RWPE1 (cell line): ENCODE measurements at places on chromosomes 1 and 21.

DNA sequence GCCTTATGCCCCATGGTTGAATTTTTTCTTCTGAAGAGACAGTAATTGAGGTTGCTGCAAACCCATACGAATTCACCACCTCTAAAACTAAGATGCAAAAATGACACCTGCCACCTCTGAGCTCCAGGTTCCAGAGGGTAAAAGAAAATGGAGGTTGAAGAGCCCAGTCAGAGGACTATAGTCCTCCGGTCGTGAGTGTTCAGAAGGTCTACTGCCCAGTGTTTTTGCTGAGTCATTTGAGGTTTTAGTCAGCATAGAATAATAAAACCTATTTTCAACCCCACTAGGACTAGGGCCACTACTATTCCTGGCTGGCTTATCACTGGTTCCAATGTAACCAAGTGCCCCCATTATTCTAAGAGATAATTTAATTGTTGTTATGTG lies 12.9 kb upstream of the SLAMF7 start:
- no peak for DNase-seq

GRCh38 chr1:162363823-162364222 lies 12.8 kb downstream of the SPATA46 start:
- DNase-seq = no peak

- no peak for DNase-seq
These were observed 63.7 kb downstream of the ST6GALNAC3 start for GRCh38 chr1:76138217-76138616.

- no peak for DNase-seq
These were observed 15.9 kb downstream of the CAMTA1 start for GRCh38 chr1:6801199-6801598.

GRCh38 chr1:30730346-30731108 lies 7.1 kb upstream of the MATN1 start:
- no peak for DNase-seq

DNA sequence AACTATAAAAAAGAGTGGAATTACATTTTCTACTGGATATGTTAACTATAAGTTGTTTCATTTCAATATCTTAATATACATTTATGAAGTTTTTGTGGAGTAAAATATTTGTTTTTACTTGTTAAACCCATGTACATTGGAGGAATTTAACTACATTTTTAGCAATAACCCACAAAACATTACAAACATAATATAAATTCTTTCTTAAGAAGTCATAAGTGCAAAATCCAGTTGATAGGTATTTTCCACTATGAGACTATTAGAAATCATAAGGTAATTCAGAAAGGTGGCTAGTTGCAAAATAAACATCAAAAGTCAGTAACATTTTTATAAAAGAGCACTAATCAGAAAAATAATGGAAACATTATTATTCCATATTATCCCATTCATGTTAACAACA lies 73.9 kb upstream of the RRP15 start:
- no peak for DNase-seq

DNA sequence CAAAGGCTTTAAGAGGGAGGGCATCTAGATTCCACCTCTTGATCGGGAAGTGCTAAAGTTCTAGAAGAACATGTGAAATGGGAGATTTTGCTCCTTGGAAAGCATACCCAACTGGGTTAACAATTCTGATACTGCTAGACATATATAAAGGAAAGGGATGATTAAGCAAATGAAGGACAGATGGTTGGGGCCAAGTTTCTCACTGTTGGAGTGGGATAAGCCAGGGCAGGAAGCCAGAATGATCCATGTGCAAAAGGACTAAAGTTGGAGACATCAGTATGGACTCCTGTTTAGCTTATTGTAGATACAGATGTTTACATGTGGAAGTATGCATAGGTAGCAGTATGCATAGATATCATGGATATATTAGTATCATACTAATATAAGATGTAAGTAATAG lies 16.8 kb downstream of the PLA2G5 start:
- no peak for DNase-seq

DNA sequence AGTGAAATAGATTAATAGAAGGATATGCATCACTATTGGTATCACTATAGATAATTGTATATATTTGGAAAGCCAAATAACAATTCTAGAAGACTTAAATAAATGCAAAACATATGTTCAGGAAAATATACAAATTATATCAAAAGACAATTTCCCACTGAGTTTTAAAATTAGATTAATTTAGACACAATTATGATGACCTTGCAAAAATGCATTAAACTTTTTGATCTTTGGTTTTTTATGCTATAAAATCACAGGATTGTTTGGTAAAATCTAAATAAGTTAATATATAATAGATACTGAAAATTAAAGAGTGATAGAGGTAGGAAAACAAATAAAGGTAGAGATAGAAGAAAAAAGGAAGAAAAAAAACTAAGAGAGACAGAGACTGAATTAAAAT lies 2027.7 kb downstream of the MRPL39 start:
- DNase-seq = no peak

DNA sequence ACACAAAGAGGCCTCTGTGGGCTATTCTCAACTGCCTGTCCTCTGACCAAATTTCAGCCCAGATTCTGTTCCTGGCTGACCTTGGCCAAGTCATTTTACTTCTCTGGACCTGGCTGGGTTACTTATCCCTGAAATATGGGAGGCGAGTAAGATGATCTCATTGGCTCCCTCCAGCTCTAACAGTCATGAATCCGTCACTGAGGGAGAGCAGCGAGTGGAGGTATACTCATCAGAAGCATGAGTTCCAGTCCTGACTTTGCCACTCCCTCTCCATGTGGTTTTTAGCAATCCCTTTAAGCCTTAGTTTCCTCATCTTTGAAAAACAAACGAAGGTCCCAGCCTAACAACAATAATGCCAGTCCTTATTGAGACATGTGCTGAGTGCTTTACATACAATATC lies 63.5 kb downstream of the CCDC185 start:
- DNase-seq = no peak

DNA sequence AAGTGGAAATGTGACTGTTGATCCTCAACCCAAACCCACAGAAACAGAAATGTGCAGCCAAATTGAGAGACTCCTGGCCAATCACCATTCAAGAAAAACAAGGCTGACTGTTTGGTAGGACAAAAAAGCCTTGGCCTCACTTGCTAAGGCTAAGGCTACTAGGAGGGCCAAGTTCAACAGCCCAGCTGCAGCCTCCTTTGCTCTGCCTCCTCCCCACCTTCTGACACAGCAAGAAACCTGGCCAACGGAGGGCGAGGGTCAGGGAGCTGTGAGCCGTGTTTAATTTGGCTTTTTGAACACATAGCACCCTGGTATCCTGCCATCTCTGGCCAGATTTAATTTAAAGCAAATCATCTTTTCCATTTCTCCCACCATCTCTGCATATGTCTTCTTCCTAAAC lies 165.8 kb upstream of the RAB4A start:
- no peak for DNase-seq

- DNase-seq = no peak
These were observed 761.0 kb upstream of the CXADR start for GRCh38 chr21:16751695-16752474.

GRCh38 chr1:111731956-111732355 lies 7.2 kb downstream of the INKA2 start:
- no peak for DNase-seq

- DNase-seq = peak; percentile 36
These were observed 662.5 kb downstream of the PLA2G4A start for GRCh38 chr1:187491082-187491720.

DNA sequence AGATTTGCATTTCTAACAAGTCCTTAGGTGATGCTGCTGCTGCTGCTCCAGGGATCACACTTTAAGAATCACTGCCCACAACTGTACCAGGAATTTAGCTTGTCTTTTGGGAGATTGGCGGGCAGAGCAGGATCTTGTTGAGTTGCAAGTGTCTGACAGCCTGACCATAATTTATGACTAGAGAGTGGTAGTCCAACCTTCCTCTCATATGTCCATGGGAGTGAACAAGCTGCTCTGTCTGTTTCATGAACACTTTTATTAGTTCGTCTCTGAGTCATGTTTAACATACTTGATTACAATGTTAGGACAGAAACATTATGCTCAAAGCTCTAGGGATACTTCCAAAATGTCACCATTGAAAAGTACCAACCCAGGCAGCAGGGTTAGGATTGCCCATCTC lies 169.6 kb downstream of the TGFB2 start:
- DNase-seq = no peak
